Hypothalamus (tissue), 51 donors: ENCODE measurements at places on chromosomes 2 and 18.

DNA sequence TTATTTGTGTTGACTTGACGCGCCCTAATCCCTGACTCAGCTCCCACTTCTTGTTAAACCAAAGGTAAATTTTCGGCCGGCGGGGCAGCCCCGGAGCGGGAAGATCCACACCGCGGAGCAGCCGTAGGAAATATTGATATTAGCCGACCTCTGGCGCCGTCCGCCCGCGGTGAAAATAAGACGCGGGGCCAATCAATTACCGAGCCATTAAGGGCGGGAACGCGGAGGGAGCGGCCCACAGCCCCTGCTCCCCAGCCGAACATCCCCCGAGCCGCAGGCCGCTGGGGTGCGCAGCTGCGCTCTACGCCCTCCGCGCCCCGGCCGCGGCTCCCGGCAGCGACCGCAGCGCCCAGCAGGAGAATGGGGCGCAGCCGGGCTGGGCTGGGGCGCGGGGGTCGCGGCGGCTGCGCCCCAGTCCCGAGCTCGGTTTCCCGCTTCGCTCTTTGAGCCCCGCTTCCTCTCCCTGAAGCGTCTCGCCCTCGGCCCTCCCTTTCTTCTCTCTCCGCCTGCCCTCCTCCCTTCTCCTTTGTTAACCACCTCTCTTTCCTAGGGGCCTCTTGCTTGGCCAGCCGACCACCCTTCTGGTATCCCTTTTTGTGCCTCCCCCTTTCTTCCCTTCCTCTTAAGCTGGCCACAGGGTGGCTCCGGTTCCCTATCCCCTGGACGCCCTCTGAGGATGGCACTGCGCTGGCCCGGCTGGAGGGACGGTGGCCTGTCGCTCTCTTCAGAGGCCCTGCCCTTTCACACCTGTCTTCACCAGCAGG lies 40.9 kb downstream of the CELF4 start:
- no peak for DNase-seq

GRCh38 chr2:202564226-202564625 lies 70.5 kb upstream of the FAM117B start:
- DNase-seq = no peak

GRCh38 chr2:42390401-42390969 lies 29.5 kb upstream of the COX7A2L start:
- DNase-seq = no peak

DNA sequence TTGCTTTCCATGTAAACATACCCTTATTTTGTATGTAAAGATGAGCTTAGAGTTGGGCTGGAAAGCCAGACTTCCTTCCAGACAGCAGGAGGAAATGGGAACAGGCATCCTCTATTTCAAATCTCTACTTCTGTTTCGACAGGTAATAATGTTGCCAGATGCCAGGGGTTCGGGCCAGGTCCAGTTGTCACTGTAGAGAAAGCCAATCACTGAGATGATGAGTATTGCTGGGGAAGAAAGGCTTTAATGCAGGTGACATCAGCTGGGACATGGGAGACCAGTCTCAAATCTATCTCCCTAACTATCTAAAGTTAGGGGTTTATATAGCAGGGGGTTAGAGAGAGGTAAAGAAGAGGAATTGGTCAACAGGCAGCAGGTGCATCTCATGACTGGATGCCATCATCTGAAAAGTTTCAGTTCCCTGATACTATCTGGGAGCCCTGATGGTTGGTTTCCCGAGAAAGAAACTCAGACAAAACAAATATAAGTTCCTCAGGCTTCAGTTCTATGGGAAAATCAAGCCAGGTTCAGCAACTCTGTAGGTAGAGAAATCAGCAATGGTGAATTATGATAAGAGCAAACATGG lies 9.3 kb upstream of the MTCL1 start:
- DNase-seq = no peak

DNA sequence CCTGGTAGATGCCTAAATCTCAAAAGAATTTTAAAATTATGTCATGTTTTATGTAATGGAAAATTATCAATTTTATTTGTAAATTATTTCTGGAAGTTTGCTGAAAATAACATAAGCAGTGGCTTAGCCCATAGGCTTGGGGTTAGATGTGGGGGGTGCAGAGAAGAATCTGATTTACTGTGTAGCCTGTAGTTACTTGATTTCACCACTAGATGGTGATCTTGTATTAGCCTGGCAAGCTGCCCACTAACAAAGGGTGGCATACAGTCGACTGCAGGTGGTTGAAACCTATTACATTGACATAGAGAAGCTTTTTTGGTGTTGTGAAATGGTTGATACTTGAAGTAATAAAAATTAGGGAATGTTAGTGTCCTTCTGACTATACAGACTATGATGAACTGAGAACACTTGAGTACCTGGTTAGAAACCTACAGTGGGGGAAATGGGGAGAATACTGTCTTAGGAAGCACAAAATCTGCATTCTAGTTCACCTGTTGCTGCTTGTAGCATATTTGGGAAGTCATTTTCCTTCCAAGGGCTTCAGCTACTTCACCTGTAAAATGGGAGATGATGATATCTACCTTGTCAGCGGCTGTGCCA lies 191.0 kb upstream of the LHCGR start:
- no peak for DNase-seq

DNA sequence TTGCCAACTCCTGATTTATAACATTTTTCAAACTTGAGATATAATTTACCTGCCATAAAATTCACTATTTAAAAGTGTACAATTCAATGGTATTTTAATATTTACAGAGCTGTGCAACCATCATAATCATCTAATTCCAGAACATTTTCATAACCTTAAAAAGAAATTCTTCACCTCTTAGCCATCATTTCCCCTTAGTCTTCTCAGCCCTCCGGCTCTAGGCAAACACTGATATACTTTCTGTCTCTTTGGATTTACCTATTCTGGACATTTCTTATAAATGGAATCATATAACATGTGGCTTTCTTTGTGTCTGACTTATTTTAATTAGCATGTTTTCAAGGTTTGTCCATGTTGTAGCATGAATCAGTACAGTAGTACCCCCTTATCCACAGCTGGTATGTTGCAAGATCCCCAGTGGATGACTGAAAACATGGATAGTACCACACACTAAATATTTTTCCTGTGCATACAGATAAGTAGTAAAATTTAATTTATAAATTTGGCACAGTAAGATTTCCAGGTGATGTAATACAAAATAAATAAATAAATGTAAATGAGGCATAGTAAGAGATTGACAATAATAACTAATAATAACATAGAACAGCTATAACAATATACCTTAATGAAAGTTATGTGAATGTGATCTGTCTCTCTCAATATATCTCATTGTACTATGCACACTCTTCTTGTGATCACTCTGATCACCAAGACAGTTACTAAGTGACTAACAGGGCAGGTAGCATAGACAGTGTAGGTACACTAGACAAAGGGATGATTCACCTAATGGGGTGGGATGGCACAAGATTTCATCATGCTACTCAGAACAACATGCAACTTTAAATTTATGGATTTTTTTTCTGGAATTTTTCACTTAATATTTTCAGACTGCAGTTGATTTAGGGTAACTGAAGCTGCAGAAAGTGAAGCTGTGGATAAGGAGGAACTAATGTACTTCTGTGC lies 73.1 kb downstream of the RAB3GAP1 start:
- no peak for DNase-seq

DNA sequence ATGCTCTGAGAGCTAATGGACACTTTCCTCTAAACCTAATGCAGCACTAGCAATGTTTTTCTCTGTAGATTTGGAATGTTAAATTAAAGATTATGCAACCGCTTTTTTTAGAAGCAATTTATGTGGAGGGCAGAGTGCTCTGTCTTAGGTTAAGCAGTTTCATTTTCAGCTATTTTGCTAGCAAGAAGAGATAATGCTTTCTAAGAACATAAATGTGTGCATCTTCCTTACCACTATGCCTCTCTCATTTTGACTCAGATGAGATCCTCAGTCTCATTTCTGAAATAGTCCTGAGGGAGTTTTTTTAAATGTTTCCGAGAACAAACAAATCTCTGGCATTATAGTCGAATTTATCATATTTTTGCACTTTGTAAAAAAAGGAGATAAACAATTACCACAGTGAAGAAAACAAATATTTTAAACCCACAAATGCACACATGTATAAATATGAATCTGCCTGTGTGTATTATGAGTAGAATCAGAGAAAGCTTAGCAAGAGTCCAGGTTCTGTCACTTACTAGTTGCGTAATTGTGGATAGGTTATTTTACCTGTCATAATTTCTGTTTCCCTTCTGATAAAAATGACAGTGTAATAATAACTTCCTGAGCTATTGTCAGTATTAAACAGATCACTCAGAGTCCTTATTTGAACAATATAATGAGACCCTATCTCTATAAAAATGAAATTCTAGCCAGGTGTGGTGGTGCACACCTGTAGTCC lies 207.7 kb upstream of the CRIM1 start:
- no peak for DNase-seq

DNA sequence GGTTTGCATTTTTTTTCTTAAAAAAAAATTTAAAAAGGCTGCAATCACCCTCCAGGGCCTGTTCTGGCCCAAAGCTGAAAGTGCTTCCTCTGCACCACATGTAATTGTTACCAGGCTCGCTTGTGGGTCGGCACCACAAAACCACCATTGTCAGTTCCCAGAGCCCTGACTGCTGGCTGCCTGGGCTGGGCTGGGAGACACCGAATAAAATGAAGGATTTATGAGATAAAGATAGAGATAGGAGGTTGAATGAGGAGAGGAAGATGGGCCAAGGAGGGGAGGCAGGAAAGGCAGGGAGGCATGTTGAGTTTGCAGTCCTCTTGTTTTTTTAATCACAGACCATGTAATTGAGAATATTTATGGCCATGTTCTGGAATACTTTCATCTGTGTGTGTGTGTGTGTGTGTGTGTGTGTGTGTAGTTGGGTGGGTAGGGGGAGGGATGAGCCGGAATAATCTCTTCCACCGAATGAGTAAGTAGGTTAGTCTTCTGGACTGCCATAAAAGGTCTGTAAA lies 14.7 kb downstream of the NRP2 start:
- DNase-seq = peak; percentile 33
